NCI-H1048 (cell line): ENCODE measurements at places on chromosomes 6 and 20.

- DNase-seq: no peak
Observed at GRCh38 chr6:132587424-132587823, 2.1 kb downstream of the TAAR5 start.

GRCh38 chr20:53735536-53736050 is 142.0 kb upstream of the ZNF217 start:
- DNase-seq: no peak

- DNase-seq: no peak
Observed at GRCh38 chr6:89402776-89403175, 9.3 kb downstream of the RRAGD start.

DNA sequence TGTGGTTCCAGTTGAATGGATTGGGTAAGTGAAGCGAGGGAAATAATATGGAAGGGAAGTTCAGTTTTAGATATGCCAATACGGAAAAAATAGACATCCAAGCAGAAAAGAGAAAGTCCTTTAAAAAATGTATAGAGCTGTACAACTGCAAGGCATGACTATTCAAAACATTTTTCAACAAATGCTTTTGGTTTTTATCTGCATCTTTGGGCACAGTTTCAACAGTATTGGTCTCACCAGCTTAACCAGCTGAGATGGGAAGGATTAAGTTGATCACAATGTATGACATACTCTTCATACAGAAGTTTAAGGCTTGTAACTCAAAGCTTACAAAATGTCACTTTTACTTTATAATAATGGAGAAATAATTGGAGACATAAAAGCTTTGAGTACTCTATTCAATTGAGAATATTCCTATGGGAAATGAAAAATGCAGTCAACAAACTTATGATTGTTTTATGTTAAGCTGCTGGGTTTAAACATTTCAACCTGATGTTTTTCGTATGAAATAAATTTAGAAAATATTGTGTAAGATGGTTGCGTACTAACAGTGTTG is 16.3 kb upstream of the UTRN start:
- no peak for DNase-seq

GRCh38 chr6:3421791-3422434 is 34.9 kb downstream of the SLC22A23 start:
- DNase-seq: no peak

GRCh38 chr20:9140162-9140760 is 71.4 kb downstream of the PLCB4 start:
- DNase-seq: no peak

DNA sequence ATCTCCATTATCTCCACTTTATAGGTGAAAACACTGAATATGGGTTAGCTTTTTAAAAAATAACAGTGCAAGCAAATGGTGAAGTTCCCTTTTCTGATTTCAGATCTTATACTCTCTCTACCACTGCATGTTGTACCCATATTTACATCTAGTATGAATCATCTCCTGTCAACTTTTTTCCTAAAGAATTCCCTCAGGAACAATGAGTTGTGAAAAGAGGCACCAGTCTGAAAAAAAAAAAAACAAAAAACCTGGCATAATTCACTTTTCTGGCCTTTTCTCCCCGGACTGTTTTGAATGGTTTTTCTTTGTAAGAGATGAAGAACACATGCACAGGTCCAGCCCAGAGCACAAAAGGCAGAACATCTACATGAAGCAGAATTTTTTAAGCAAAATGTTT is 596.0 kb downstream of the COL12A1 start:
- no peak for DNase-seq

DNA sequence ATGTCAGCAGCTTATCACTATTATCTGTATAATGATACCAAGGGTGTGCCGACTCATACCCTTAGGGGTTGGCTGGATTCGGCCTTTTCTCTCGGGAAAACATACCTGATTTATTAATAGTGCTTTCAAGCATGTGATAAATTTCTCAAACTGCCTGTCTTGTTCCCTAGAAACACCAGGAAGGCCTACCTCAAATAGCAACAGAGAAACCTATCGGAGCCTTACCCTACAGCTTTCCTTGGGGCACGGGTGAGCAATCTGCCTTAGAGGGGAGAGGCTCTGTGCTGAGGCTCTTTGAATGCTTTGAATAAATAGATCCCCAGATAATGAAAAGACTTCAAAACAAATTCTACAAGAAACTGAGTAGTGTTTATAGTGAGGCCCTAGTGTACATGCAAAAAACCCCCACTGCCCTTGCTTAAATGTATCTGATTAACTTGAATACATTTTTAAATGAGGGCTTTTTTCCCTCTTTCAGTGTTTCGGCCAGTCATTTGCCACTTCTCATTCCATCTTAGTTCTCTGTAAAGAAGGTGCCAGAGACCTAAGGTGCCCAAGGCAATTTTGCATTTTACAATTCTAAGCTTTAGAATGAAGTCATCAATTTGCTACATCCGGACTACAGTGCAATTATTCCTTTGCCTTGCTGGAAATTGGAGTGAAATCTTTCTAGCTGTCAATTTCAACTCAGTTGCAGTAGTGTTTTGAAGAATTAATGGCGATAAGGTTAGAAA is 320.1 kb downstream of the ESR1 start:
- DNase-seq: no peak

DNA sequence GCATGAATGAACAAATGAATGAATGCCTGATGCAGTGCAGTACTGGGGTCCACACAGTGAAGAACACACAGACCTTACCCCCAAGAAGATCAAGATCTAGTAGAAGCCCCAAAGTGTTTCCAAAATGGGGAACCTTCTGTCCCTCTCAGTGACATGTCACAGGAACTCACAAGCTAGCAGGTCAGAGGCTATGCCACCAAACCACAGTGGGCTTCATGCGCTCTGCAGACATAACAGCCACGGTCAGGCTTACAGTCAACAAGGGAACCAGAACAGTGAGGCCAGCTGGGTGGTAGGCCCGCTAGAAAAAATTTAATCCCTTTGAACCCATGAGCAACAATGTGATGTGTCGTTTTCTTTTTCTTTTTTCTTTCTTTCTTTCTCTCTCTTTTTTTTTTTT is 20.2 kb upstream of the ARFGEF2 start:
- no peak for DNase-seq

DNA sequence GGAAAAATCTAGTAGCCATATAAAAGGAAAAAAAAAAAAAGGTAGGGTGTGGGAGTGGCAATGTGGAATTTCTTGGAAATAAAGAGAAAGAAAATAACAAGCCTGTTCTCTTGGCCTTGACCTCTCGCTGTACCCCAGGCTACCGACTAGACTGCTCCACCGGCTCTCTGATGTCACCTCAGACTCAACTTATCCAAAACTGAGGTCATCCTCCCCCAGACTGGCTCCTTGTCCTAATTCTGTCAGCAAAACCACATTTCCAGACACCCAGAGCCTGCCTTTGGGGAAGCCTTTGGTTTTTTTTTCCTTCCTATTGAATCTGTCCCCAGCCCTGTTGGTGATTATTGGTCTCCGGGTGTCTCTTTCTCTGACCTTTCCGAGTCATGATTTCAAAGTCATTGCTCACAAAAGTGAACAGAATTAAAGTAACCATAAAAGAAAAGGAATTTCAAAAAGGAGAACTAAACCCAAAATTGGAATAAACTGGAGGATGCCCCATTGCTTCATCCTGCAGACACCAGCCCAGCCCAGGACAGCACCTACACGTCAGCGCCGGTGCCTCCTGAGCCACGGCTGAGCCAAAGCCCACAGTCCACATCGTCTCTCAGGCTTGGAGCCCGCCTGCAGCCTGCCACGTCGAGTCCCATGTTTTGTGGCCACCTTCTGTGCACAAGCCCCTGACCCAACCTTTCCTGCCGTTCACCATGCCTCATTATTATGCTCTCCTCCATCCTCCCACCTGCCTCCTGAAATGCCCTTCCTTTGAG is 170.7 kb downstream of the MYLK4 start:
- DNase-seq: no peak

DNA sequence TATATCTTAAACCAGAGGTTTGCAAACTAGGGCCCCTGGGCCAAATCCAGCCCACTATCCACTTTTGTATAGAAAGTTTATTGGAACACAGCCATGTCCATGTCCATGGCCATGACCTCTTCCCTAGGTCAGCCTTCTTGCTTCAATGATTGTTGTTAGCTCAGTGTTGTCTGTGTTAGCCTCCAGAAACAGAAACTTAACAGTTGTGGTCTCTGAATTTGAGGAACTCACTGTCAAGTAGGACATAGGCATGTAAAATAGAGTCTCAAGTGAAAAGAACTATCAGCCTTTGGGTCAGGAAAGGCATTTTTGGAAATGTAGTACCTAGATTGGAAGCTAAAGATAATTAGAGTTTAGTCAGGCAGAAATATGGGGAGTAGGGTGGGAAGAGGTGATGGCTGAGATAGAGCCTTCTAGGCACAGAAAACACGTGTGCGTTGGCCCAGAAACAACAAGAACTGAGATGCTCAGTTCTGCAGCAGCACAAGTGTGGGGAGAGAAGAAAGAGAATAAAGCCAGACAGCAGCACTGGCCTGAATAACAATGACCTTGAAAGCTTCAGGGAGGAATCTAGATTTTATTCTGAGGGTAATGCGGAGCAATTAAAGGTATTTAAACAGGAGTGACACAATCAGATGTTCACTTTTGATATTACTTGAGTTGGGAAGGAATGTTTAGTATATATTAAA is 87.0 kb upstream of the OLIG3 start:
- DNase-seq: no peak

- DNase-seq: no peak
Observed at GRCh38 chr20:62739581-62740285, 31.1 kb downstream of the NTSR1 start.

DNA sequence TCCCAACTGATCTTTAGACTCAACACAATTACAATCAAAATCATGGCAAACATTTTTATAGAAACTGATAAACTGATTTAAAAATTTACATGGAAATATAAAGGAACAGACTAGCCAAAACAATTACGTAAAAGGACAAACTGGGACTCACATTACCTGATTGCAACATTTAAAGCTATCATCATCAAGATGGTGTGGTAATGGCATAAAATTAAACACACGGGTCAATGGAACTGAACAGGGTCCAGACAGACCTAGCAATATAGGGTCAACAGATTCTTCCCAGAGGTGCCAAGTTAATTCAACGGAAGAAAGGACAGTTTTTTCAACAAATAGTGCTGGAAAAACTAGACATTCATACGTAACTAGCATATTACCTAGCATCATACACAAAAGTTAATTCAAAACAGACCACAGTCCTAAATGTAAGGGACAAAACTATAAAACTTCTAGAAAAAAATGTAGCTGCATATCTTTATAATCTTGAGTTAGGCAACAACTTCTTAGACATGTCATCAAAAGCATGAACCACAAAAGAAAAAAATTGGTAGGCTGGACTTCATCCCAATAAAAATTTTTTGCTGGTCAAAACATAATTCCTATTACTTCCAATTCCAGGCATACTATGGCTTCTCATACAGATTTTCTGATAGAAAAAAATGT is 147.4 kb upstream of the BEND6 start:
- DNase-seq: no peak

GRCh38 chr20:49794336-49795134 is 18.1 kb upstream of the SLC9A8 start:
- no peak for DNase-seq

GRCh38 chr20:61370841-61371303 is 118.8 kb downstream of the CDH4 start:
- no peak for DNase-seq

GRCh38 chr6:111291336-111292259 is 191.4 kb downstream of the REV3L start:
- no peak for DNase-seq

DNA sequence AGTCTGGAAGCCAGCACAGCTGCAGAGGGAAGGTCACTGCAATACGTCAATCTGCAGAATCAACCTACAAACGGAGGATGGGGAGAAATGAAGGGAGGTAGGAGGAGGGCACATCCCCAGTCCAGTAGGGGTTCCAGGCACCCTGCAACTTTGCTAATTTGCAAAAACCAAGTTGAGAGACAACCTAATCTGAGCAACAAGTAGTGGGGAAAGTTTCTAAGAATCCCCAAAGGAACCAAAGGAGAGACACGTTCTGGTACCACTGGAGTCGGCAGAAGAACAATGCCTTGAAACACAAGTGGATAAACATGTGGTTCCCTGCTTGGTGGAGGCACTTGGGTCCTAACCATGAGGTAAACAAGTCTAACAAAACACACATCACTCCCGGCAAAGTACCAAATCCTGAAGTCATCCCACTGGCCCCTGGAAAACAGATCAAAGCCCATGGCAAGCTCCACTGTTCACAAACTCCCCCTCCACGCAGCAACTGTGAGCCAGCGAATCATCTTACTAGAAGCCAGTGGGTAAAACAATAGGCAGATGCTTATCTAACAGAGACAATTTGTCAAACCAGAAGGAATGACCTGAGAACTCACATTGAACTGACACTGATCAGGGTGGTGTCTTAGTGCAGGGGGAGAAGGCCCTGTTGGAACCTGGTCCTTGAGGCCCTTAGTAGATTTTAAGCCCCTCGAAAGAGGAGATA is 4.7 kb downstream of the MRPS18A start:
- no peak for DNase-seq

GRCh38 chr20:49276961-49277785 is 684 bp downstream of the ZNFX1 start:
- DNase-seq: no peak

DNA sequence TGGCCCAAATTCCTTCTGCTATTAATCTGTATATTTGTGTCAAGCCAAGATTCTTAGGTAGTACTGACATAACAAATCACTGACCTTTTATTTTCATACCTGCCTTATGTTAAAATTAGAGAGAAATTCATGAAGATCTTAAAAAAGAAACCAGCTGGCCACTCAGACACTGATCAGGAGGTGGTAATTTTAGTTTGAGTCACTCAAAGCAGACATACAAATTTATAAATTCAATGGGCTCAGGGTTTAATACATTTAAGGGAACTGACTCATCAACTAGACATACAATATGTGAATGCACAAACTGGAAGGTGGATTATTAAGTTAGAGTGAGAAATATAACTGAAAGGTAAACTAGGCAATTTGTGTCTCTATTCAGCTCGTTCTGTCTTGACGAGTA is 711.9 kb upstream of the EYS start:
- no peak for DNase-seq

GRCh38 chr20:55354720-55355119 is 650.6 kb downstream of the CBLN4 start:
- no peak for DNase-seq

DNA sequence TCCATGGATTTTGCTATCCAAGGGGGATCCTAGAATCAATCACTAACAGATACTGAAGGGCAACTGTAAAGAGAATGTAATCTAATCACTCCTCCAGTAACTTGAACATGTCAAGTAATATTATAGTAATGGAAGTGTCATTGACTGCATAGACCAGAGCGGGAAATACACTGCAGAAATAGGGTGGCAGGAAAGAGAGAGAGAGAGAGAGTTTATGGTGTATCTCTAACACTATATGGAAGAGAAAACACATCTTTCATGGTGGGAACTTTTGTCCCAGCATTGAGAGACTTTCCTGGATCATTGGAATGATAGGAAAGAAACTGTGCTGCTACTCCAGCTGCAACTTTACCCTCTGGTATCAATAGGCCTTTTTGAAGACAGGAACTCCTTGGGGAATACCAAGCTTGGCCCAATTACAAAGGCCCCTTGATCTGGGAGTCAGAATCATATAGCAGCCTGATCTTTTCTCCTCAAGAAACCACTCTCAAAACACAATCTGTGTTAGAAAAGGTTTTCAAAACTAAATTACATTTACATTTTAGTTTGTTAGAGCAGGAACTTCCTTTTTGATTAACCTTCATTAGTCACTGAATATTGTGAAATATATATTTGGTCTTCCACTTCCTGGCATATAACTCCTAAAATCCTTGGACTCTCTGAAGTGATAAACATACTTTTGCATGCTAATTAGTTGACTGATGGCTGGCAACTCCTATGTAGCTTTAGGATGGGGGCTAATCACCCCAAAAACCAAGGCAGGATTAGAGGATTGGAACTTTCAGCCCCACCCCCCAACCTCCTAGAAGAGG is 29.5 kb upstream of the RNGTT start:
- DNase-seq: no peak

GRCh38 chr6:169489563-169490245 is 212.1 kb downstream of the WDR27 start:
- no peak for DNase-seq
